ENCODE measurements at places on chromosomes 2 and 18.

- no peak for DNase-seq
These were observed 449.8 kb downstream of the NRXN1 start for GRCh38 chr2:50582164-50582563.

GRCh38 chr2:73256618-73256922, 22.5 kb downstream of the CCT7 start:
- no peak for DNase-seq

- no peak for DNase-seq
These were observed 29.9 kb downstream of the PELI1 start for GRCh38 chr2:64114063-64114911.

DNA sequence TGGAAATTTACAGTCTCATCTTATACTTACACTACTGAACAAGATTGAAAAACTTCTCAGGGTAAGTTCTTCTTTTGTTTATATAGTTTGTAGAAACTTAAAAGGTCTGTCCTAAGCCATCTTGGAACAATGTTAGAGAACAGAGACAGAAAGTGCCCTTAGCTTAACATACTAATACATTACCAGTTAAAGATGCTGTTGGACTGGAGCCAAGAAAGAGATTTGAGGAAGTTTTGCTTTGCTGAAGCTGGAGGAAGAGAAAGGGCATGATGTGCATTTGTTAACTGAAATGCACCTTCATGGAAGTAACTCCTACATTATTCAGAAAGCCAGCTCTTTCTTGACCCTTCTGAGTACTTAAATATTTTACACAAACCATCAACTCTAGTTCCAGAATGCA, 66.5 kb upstream of the TNFRSF11A start:
- no peak for DNase-seq

DNA sequence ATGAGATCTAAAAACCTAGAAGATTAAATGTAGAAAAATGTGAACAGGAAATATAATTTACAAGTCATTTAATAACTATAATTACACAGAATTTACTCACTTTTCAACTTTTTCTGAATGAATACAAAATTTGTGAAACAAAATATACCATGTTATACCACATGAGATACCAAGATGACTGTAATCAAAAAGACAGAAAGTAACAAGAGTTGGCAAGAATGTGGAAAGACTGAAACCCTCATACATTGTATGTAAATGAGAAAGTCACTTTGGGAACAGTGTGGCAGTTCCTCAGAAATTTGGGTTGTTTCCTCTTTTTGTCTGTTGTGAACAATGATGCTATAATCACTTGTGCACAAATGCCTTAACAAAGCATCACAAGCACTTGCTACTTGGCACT, 145.4 kb upstream of the ZNF804A start:
- no peak for DNase-seq

- DNase-seq: no peak
These were observed 27.5 kb downstream of the MALT1 start for GRCh38 chr18:58698701-58699193.

- DNase-seq: no peak
These were observed 105.0 kb downstream of the GPD2 start for GRCh38 chr2:156541229-156541628.

- DNase-seq: no peak
These were observed 163.8 kb downstream of the FAM210A start for GRCh38 chr18:13562494-13563029.

DNA sequence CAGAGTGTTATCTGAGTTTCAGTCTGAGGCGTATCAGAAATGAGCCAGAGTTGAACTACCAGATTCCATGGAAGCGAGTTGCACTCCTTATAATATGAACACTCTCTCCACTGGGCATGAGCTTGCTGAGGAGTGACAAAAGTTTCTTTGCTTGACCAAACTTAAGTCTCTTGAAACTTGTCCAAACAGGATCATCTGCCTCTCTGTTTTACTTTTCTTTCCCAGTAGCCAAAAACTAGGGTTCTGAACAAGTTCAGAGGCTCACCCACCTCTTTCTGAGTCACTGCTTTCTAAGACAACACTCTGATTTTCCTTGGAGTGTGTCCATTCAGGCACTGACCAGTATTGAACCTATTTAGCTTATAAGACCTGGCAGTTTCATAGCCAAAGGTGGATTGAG, 233.2 kb upstream of the TCF4 start:
- DNase-seq: no peak

- no peak for DNase-seq
These were observed 4.8 kb downstream of the VWA3B start for GRCh38 chr2:98091738-98092137.

GRCh38 chr2:216215658-216216390, 106.7 kb downstream of the XRCC5 start:
- no peak for DNase-seq

- DNase-seq: no peak
These were observed 148.0 kb upstream of the KCTD1 start for GRCh38 chr18:26696308-26696707.

- peak; percentile 64 for DNase-seq
These were observed 861 bp downstream of the LTBP1 start for GRCh38 chr2:32947484-32948143.

- DNase-seq: no peak
These were observed 167.8 kb upstream of the APCDD1 start for GRCh38 chr18:10286580-10287150.

GRCh38 chr2:206105541-206105940, 19.6 kb upstream of the INO80D start:
- no peak for DNase-seq

GRCh38 chr2:34729845-34730244, 1130.7 kb upstream of the FAM98A start:
- no peak for DNase-seq

- no peak for DNase-seq
These were observed 248.8 kb downstream of the XIRP2 start for GRCh38 chr2:167136879-167137596.

DNA sequence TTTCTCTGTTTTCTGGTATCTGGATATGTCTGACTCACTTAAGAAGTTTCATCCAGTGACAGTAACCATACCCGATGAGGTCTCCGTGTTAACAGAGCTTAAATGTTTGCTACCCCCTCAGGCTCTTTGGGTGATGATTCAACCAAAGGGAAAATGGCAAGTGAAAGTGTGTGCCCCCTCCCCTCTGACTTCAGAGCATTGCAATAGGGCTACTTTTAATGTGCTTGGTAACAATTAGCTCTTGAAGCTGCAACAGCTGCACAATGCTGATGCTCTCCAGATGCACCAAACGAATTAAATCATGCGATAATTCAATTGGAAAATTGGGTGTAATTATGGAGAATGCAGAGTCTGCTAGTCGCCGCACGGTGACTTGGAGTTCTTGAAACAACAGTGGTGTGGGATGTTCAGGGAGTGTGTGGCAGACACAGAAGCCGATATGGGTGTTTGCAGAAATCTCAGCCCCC, 270.7 kb downstream of the ALK start:
- no peak for DNase-seq

GRCh38 chr2:212919238-212919637, 232.2 kb downstream of the IKZF2 start:
- DNase-seq: peak; percentile 20

GRCh38 chr2:163852616-163853015, 116.8 kb upstream of the FIGN start:
- no peak for DNase-seq

- no peak for DNase-seq
These were observed 112.3 kb downstream of the AGAP1 start for GRCh38 chr2:235606004-235606715.

DNA sequence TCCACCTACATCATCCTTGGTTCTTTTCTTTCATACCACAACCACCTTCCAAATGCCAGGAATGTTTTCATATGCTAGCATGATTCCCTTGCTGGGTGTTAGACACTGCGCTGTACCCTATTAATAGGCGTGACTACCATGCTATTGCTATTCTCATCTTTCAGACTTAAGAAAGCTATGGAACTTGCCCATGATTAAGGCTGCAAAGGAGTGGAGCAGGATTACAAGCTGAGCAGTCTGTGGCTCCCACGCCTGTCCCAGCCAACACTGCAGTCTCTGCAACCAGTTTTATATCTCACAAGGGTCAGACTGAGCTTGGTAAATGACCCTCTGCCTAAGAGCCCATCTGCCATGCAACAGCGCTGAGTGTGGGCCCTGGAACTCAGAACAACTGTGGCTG, 285.7 kb upstream of the POU3F3 start:
- no peak for DNase-seq

- DNase-seq: no peak
These were observed 377.9 kb upstream of the CDH7 start for GRCh38 chr18:65372904-65373303.

DNA sequence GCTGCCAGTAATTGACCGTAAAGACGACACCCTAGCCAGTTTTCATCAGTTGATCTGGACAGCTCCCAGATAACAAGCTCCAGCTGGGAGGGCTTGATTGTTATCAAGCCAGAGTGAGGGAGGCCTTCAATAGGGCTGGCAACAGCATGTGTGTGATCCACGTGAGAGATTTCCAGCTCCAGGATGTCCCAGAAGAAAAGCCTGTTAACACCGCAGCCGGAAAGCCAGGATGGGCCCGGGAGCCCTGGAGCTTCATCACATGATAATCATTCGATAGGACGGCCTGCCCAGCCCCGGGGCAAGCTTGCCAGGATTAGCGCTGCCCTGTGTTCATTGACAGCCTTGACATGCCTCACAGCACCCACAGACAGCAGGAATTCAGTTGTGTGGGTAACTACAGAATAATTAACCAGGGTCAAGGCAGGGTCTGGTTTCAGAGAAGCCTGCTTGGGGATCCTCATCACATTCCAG, 182.5 kb downstream of the C1D start:
- DNase-seq: no peak

- DNase-seq: no peak
These were observed 87.5 kb upstream of the COPS8 start for GRCh38 chr2:236998236-236998635.

- no peak for DNase-seq
These were observed 164.5 kb downstream of the LCLAT1 start for GRCh38 chr2:30611583-30611982.

GRCh38 chr2:57868619-57869139, 177.9 kb upstream of the VRK2 start:
- DNase-seq: no peak

GRCh38 chr2:182088681-182089320, 103.1 kb downstream of the PPP1R1C start:
- DNase-seq: no peak

GRCh38 chr2:20676353-20677215, 9.6 kb downstream of the GDF7 start:
- peak; percentile 50 for DNase-seq

DNA sequence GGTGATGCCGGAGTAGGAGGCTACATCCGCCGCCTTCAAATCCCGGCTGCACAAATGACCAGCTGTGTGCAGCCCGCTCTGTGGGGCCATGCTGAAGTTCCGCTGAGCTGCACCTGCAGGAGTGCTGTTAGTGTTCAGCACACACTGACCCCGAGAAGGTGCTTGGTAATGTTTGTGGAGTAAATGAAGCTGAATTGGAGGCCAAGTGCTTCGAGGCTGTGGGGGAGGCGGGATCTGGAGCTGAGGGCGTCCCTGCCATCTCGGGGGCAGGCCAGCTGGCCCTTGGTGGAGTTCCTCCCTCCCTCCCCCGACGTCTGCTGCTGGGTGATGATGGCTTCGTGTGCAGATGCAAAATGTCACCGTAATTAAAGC, 23.2 kb downstream of the KCNF1 start:
- DNase-seq: no peak

GRCh38 chr2:85718885-85719492, 24.8 kb downstream of the GNLY start:
- no peak for DNase-seq

- DNase-seq: no peak
These were observed 112.1 kb downstream of the KLHL29 start for GRCh38 chr2:23497063-23497462.

GRCh38 chr2:100857915-100858314, 38.0 kb downstream of the NPAS2 start:
- no peak for DNase-seq

DNA sequence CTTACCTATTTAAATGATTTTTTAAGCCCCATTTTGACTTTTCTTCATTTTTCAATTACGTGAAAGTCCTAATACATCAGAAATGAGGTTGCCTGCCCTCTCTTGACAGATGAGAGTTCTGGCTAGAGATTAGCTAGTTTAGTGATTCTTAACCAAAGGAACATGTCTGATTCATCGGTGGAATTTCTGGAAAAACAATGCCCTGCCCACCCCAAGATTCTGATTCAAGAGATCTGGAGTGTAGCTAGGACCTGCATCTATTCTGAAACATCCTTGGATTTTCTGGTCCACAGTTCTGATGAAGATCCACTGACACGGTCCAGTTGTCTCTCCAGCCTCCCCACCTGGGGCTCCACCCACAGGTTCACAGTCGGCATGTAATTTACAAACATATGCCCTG, 111.2 kb downstream of the KLF7 start:
- DNase-seq: no peak

GRCh38 chr2:113818382-113818951, 62.0 kb upstream of the SLC35F5 start:
- DNase-seq: peak; percentile 15

- DNase-seq: no peak
These were observed 429.5 kb downstream of the ZNF521 start for GRCh38 chr18:24922491-24922890.

- DNase-seq: no peak
These were observed at the start of gene DHRS9 for GRCh38 chr2:169069341-169069740. Gene DHRS9, plus strand, starts transcription at chr2:169069563. Its CDS starts 12,019 bp downstream, at chr2:169081582.

GRCh38 chr2:201223089-201224073, 37.0 kb upstream of the CASP8 start:
- no peak for DNase-seq

DNA sequence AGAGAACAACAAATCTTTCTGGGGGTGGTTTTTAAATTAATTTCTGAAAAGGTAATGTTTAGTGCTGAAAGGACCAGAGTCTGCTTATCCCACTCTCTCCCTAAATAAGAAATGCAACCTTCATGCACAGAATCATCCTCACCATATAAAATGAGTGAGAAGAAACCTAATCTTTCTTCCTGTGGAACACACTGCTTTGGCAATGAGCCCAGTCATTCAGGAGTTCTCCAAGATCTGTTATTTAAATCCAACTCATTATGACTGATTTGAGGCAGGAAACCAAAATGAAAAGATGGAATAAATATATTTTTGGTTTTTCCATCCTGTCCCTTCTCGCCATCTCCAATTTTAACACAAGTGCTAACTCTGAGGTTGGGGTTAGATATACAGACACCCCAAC, 228.3 kb downstream of the SRBD1 start:
- DNase-seq: no peak

- no peak for DNase-seq
These were observed 35.0 kb upstream of the IL1R2 start for GRCh38 chr2:101956465-101957438.

GRCh38 chr2:176784633-176785200, 427.9 kb upstream of the HNRNPA3 start:
- no peak for DNase-seq

- DNase-seq: no peak
These were observed 56.2 kb upstream of the DYNC1I2 start for GRCh38 chr2:171630812-171631626.

GRCh38 chr2:204692790-204693189, 147.5 kb downstream of the PARD3B start:
- DNase-seq: no peak

- no peak for DNase-seq
These were observed 28.8 kb upstream of the NEDD4L start for GRCh38 chr18:58015065-58015780.
